HT1080 (cell line): ENCODE measurements at places on chromosomes 6 and 20. TPM values are rescaled to one million over a fixed set of nuclear protein-coding genes. Genes with fewer than 3 reads are reported as not detected.

The HLA-DOB gene
- 0.10 and 0.13 TPM in 2 replicates for total RNA-seq

The SNAP91 gene
- 0.24 TPM in 1 of 2 replicates, not detected in the other for total RNA-seq

The RAET1L gene
- not detected in 2 replicates for total RNA-seq

The GINS1 gene
- total RNA-seq, result 27.9 and 36.1 TPM in 2 replicates

The OLIG3 gene
- total RNA-seq, result not detected in 2 replicates

The VWA7 gene
- total RNA-seq, result 0.77 and 0.79 TPM in 2 replicates
